ENCODE measurements at places on chromosomes 12 and 14. TPM values are rescaled to one million over a fixed set of nuclear protein-coding genes. Genes with fewer than 3 reads are reported as not detected.

- DNase-seq, result no peak
These were observed 38.9 kb downstream of the FERMT2 start for GRCh38 chr14:52911904-52912303.

FZD10 gene
- total RNA-seq, result not detected

DTX1 gene
- total RNA-seq, result not detected

GRCh38 chr12:86249851-86250250 lies 6.3 kb downstream of the MGAT4C start:
- DNase-seq, result no peak

MDGA2 gene
- total RNA-seq, result 0.17 TPM

- DNase-seq, result no peak
These were observed 82.3 kb upstream of the RIN3 start for GRCh38 chr14:92431199-92431725.

ATG2B gene
- 21.8 TPM for total RNA-seq

BIN2 gene
- total RNA-seq, result not detected

TDRD9 gene
- total RNA-seq, result 3.5 TPM

NEUROD4 gene
- not detected for total RNA-seq

GRCh38 chr14:55062517-55063351 lies 11.3 kb downstream of the MAPK1IP1L start:
- no peak for DNase-seq

ANKRD13A gene
- total RNA-seq, result 51.0 TPM

YAF2 gene
- total RNA-seq, result 17.7 TPM

DNA sequence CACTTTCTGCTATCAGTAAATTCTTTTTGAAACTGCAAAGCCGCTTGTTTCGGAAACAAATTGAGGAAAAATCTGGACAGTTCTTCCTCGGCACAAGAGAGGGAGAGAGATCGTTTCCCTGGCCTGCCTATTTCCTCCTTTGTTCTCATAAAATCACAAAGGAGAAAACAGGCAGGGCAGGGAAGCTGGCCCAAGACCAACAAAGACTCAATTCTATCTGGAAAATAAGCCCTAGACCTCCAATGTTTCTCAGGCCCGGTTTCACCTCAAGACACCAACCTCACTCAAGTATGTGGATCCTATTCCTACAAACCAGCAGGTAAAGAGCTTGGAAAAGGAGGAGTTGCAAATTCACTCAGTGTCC lies 19.5 kb downstream of the DICER1 start:
- DNase-seq, result no peak

GRCh38 chr14:95544588-95544987 lies 9.7 kb downstream of the GLRX5 start:
- DNase-seq, result no peak

MIP gene
- total RNA-seq, result not detected

DNA sequence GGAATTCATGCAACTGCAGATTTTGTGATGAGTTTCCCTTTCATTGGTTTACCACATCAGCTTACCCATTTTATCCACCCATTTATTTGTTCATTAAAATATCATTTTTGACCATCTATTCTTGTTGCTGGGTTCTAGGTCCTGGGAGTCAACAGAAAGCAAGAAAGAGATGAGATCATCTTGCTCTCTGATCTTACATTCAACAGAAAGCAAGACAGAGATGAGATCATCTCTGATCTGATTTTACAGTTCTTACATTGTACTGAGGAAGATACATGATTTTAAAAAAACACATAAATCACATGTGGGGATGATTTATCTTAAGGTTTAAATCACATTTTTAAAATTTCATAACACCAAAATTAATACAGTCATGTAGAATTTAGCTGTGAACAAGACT lies 2.3 kb downstream of the TAS2R46 start:
- DNase-seq, result peak; percentile 7

DNA sequence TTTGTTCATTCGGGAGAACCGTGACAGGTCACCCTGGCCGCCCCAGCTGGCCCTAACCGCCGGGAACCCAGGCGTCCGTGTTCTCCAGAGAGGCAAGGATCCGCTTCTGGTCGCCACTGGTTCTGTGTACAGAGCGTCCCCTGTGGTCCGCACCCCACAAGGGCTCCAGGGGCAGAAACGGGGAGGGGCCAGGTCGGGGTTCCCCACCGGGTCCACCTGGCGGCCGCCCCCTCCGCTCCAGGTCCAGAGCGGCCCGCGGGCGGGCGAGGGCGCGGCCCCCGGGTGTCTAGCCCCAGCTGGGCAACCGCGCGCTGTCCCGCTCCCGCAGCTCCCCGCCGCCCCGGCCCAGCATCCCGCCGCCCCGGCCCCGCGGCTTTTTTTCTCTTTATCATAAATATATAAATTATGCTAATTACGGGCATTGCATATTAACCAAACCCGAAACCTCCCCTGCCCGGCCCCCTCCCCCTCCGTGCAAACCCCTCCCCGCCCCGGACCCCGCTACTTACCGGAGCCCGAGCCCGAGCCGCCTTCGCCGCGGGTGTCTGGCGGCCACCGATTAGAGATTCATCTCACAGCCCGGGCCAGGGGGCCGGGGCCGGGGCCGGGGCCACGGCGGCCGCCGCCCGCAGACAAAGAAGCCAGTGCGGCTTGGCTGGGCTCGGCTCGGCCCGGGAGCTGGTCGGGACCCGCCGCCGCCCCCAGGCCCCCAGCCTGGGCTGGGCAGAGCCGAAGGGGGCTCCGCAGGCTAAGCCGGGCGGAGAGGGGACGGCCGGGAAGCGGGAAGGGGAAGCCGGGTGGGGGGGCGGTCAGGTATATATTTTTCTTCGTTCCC lies 512 bp downstream of the POU6F1 start:
- no peak for DNase-seq

GRCh38 chr12:128808651-128809050 lies 15.1 kb downstream of the SLC15A4 start:
- DNase-seq, result no peak

DNA sequence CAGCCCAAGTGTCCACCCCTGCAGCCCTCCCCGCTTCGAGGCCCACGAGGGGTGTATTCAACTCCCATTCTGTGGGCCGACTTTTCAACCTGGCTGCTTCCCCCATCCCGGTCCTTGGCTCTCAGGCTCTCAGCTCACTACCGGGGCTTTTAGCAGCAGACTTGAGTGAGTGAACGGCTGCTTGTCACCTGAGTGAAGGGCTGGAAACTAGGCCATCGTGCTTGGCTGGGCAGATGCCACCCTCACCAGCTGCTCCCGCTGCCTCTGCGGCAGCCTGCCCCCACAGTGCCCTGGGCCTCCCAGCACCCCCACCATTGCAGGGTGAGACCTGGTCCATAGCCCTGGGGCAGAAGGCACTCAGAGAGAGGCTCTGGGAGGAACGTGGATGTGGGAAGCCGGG lies 59.9 kb downstream of the SLC6A12 start:
- no peak for DNase-seq

CSRP2 gene
- 45.9 TPM for total RNA-seq

All from mammary epithelial cell (primary cell).